Effector CD8-positive, alpha-beta T cell (primary cell): ENCODE measurements at places on chromosomes 12 and 14.
A peak's percentile ranks its signal among the peaks of the same experiment; 100 is the strongest.

- no peak for DNase-seq
These were observed 26.2 kb upstream of the TRAF3 start for GRCh38 chr14:102751088-102751487.

- DNase-seq, result no peak
These were observed 4.6 kb downstream of the IFI27L2 start for GRCh38 chr14:94124582-94125377.

DNA sequence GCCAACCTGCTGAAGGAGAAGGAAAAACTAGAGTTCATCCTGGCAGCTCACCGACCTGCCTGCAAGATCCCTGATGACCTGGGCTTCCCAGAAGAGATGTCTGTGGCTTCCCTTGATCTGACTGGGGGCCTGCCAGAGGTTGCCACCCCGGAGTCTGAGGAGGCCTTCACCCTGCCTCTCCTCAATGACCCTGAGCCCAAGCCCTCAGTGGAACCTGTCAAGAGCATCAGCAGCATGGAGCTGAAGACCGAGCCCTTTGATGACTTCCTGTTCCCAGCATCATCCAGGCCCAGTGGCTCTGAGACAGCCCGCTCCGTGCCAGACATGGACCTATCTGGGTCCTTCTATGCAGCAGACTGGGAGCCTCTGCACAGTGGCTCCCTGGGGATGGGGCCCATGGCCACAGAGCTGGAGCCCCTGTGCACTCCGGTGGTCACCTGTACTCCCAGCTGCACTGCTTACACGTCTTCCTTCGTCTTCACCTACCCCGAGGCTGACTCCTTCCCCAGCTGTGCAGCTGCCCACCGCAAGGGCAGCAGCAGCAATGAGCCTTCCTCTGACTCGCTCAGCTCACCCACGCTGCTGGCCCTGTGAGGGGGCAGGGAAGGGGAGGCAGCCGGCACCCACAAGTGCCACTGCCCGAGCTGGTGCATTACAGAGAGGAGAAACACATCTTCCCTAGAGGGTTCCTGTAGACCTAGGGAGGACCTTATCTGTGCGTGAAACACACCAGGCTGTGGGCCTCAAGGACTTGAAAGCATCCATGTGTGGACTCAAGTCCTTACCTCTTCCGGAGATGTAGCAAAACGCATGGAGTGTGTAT is 2.4 kb downstream of the FOS start:
- DNase-seq, result peak; percentile 57

- no peak for DNase-seq
These were observed 492.9 kb upstream of the NOVA1 start for GRCh38 chr14:27090716-27091115.

GRCh38 chr14:95122621-95122945 is 34.7 kb downstream of the DICER1 start:
- DNase-seq, result no peak

- DNase-seq, result no peak
These were observed 15.4 kb downstream of the DDHD1 start for GRCh38 chr14:53137568-53138203.

GRCh38 chr14:56587701-56588100 is 8.1 kb downstream of the TMEM260 start:
- DNase-seq, result no peak

DNA sequence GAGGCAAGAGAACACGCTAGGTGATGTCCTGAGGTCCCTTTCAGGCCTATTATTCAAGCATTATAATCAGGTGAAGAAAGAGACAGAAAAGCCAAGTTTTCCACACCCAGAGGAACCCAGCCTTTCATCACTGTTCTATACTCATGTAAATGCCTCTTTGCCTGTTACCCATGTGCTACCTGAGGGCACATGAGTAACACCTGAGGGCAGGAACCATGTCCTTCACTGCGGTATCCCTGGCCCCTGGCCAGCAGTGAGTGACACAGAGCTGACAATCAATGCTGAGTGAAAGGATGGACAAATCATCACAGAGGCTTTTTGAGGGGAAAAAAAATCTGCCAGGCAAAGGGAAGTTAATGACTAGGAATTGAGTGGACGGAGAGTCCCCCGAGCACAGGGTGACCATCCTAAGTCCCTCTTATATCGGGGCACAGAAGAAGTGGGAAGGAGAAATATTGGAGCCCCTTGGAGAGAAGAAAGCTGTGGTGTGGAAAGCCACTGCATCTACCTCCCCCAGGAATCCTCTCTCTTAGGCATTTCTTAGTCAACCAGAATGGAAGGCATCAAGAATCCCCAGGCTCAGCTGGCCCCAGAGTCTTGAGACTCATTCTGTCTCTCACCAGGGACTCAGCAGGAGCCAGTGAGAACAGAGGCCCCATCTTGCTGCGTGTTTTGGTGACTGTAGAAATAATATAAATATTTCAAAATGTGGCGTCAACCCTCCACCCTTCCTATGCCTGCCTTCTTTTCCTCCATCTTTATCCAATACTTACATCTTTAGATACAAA is 212.9 kb downstream of the DPF3 start:
- DNase-seq, result no peak
